ENCODE measurements at places on chromosomes 13 and 19. TPM values are rescaled to one million over a fixed set of nuclear protein-coding genes. Genes with fewer than 3 reads are reported as not detected.
A peak's percentile ranks its signal among the peaks of the same experiment; 100 is the strongest.

- DNase-seq = no peak
These were observed 2.7 kb upstream of the TEX30 start for GRCh38 chr13:102776271-102776670.

DNA sequence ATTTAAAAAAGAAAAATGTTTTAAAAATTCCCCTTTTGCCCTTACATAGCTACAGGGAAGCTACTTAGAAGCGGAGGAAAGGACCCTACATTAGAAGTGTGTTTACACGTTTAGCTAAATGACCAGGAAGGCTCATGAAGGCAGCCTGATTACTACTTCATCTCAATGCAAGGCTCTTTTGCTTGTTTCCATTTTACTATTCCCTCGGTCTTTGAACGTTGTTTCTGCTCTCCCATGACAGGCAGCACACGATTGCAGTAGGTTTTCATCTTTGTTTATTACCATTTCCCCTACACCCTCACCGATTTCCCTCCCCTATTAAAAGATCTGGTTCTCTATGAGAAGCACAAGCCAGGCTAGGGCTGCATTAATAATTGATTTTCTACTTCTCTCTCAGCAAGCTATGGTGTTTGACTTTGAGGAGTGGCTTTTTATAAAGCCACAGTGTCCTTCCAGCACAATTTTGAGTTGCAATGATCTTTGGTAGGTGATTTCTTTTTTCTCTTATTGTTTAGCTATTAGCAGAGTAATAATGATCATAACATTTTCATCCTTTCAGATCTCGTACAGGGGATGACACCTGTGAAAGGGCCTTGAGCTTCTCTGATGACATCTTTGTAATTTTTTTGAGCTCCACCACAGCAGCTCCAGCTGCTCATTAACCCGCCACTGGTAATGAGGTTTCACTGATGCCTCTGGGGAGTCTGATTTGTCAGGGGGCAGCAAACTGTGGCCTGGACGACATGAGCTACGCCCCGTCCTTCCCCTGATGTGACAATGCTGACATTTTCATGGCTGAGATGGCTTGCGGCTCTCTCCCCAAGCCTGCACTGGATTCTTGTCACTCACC lies 670.3 kb downstream of the UQCRFS1 start:
- DNase-seq = no peak

- no peak for DNase-seq
These were observed 3.9 kb downstream of the UPF3A start for GRCh38 chr13:114285166-114285808.

Gene ZNF382
- total RNA-seq = 9.3 TPM

Gene SULT2A1
- total RNA-seq = not detected

DNA sequence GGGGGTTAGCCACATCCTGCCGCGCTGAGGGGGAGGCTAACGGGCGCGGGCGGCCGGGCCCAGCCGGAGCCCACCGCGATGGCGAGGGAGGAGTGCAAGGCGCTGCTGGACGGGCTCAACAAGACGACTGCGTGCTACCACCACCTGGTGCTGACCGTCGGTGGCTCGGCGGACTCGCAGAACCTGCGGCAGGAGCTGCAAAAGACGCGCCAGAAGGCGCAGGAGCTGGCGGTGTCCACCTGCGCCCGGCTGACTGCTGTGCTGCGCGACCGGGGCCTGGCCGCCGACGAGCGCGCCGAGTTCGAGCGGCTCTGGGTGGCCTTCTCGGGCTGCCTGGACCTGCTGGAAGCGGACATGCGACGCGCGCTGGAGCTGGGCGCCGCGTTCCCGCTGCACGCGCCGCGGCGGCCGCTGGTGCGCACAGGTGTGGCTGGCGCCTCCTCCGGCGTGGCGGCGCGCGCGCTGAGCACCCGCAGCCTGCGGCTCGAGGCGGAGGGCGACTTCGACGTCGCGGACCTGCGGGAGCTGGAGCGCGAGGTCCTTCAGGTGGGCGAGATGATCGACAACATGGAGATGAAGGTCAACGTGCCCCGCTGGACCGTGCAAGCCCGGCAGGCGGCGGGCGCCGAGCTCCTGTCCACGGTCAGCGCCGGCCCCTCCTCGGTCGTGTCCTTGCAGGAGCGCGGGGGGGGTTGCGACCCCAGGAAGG lies 692 bp downstream of the RGS9BP start:
- peak; percentile 23 for DNase-seq

DNA sequence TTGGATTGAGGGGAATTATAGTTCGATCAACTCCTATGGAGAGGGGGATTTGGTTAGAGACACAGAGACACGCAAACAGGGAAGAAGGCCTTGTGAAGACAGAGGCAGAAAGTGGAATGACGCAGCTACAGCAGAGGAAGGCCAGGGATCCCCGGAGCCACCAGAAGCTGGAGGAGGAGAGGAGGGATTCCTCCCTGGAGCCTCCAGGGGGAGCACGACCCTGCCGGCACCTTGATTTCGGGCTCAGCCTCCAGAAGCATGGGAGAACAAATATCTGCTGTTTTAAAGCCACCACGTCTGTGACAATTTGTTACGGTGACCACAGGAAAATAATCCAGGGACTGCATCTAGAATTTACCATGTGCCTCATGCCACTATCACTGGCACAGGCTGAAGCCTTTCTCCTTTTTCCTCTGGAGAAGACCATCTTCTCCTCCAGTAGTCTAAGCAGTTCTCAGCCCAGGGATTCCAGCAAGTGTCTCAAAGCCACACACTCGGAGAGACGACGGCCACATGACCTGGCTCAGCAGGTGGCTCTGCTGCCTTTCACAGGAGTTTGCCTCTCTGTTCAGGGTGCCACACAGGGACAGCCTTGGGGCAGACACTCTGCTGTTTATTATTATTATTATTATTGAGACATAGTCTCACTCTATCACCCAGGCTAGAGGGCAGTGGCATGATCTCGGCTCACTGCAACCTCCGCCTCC lies 39.9 kb upstream of the CCNE1 start:
- DNase-seq = peak; percentile 40

GRCh38 chr19:2332341-2333026 lies 4.0 kb downstream of the SPPL2B start:
- DNase-seq = peak; percentile 68

DNA sequence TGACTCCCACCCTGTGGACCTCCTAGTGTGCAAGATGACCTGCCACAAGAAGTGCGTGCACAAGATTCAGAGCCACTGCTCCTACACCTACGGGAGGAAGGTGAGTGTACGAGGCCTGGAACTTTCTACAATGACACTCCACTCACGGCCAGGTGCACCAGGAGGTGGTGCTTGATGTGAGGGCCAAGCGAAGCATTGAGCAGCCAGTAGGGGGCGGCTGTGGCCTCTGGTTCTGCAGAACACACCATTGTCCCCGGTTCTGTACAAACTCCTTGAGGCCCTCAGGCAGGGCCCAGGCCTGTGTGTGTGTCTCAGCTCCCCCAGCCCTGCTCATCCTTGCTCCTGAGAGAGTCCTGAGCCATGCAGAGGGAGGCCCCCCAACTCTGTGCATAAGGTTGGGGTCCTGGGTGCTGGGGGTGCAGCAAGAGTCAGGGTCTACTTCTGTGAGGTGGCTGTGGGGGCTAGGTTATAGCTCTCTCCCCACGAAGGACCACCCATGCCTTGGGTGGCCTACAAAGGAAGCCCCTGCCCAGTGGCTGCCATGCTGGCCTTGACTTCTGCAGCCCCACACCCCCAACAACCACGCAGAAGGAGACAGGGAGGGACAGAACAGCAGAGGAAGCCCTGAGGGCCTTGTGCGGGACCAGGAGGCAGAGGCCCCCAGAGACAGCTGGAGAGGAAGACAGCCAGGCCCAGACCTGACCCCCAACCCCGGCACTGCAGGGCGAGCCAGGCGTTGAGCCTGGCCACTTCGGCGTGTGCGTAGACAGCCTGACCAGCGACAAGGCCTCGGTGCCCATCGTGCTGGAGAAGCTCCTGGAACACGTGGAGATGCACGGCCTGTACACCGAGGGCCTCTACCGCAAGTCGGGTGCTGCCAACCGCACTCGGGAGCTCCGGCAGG lies 9.7 kb upstream of the USE1 start:
- DNase-seq = peak; percentile 49

Gene ZNF780A
- 16.7 TPM for total RNA-seq

DNA sequence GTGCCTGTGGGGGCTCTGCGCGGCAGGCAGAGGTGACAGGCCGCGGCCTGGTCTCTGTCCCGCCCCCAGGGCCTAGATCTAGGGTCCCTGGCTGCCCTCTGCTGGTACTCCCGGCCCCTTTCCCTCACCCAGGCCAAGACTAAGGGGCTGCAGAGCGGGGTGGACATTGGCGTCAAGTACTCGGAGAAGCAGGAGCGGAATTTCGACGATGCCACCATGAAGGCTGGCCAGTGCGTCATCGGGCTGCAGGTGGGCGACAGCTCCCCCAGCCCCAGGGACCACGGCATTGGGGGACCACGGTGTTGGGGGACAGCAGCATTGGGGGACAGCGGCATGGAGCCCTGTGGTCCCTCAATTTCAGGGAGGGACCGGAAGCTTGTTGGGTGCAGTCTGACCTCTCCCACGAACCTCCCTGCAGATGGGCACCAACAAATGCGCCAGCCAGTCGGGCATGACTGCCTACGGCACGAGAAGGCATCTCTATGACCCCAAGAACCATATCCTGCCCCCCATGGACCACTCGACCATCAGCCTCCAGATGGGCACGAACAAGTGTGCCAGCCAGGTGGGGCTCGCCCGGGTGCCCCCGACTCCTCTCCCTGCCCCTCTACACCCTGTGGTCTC lies 3.8 kb upstream of the ABCA7 start:
- DNase-seq = peak; percentile 26

Gene ZNF729
- not detected for total RNA-seq

- DNase-seq = no peak
These were observed 8.1 kb upstream of the KPTN start for GRCh38 chr19:47492137-47492533.

DNA sequence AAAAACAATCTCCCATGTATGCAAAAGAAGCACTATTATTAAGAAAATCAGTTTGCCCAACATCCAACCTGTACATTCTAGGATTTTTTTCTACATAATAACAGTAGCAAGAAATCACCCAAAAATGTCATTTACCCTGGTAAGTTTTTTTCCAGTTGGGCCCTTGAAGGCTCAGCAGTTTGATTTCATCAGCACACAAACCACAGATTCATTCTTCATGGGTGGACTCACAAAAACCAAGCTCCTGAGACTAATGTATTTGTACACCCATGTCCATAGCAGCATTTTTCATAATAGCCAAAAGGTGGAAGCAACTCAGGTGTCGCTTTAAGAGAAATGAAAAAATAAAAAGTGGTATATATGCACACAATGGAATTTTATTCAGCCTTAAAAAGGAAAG lies 210.1 kb downstream of the TBC1D4 start:
- DNase-seq = no peak

GRCh38 chr13:33310245-33311038 lies 24.9 kb upstream of the STARD13 start:
- no peak for DNase-seq

DNA sequence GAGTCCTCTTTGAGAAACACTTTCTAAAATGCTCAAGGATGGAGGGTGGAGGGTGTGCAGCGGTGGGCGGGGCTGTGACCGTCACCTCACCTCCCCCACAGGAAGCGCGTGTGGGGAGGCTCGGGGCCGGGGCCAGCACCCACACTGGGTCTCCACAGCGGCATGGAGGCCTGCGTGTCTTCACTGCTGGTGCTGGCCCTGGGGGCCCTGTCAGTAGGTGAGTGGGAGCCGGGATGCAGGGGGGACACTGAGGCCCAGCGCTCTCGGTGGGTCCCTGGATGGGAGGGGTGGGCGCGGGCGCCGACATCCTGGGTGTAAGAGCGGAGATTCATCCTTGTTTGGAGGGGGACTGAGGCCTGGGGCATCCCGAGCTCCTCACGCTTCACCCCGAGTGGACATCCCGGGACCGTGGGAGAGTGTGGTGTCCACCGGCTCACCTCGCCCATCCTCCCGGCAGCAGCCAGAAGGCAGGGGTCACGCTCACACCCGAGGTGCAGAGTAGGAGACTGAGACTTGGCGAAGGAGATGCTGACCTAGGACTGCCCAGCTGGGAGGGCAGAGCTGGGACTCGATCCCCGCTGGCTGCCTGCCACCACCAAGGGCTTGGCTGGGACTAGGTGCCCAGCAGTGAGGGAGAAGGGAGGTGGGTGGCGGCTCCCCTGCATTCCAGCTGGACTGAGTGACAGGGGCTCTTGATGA lies at the start of gene GZMM:
Gene GZMM (plus strand): TSS at position 144 of the 699 bp plus-strand sequence. CDS start 19 bp downstream, at position 163.
- peak; percentile 78 for DNase-seq

DNA sequence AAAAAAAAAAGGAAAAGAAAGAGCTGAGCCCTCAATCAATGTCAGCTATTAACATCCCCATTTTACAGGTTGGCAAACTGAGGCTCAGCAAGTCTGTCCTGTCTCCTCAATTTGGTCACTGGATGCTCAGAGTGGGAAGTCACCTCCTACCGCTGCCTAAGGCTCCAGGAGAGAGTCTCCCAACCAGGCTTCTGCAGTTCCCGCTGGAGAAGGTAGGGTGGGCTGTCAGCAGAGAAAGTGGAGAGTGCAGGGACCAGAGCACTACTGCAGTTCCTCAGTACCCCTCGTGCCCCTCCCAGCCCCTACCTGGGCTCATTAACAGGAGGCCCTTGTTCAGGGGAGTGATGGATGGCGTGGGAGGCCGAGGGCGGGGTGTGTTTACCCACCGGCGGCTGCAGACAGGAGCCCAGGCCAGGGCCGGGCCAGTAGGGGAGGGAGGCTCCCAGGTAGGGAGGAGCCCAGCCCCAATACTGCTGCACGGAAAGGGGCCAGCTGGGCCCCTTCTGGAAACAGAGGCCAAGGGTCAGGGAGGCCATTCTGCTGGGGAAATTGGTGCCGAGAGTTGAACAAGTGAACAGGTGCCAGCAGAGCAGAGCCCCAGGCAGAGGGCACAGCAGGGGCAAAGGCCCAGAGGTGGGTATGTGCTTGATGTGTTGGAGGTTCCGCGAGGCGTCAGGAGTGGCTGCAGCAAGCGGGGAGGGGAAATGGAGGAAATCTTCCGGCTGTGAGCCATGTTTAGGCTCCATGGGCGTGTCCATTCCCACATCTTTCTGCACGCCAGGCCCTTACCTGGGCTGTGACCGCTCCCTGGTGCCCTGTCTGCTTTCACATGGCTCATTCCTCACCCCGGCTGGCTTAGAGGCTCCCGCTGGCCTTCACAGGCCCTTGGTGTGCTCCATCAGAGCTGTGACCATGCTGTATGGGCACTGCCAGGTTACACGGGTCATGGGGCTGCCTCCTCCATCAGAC lies 7.6 kb upstream of the COMP start:
- DNase-seq = no peak

DNA sequence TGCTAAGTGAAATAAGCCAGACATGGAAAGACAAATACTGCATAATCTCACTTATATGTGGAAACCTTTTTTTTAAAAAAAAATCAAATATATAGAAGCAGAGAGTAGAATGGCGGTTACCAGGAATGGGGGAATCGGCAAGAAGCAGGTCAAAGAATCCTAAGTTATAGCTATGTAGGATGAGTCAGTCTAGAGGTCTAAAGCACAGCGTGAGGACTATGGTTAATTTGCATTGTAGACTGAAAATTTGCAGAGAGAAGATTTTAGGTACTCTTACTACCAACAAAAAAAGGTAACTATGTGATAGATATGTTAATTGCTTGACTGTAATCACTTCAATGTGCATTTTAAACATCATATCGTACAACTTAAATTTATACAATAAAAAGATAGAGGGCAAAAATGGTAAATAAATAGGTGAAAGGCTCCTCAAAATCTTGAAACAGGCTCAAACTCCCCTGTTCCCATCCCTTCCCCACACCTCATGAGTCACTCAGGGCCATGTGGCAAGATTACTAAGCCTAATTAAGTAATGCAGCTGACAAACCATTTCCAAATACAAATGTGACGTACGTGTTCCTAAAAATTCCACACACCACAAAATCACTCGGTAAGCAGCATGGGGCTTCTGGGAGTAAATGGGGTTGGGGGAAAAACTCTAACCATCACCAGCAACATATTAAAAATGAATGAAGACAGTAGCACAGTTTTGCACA lies 159.0 kb downstream of the USP12 start:
- DNase-seq = no peak

Measured in activated naive CD8-positive, alpha-beta T cell treated with anti-CD3 and anti-CD28 coated beads for 36 hours (primary cell).